ENCODE measurements at places on chromosomes 7 and 10.

DNA sequence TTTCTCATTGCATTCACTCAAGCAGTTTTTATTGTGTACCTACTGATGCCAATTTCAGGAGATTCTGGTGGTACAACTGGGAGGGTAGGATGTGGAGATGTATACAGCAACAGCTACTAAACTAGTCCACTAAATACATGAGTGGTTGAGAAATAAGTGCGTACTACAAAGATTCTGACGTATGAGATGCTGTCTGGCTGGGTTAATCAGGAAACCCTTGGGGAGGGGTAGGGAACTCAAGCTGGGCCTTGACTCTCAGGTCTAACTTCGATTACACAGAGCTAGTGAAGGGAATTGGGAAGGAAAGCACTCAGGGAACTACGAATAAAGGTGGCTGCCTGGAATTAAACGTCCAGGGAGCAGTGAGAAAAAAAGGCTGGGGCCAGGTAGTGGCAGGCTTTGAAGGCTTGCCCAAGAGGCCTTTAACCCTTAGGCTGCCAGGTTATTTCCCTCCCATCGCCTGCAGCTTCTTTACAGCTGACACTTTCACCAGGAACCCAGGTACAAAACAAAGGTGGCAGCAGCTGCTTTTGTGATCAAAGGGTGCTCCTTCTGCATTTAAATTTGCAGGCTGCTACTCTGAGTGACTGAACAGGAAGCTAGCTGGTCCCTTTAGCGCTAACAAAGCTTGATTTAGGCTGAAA, 3.2 kb downstream of the MMS19 start:
- DNase-seq: peak; percentile 51

GRCh38 chr7:27459731-27460053, 203.0 kb downstream of the HIBADH start:
- DNase-seq: no peak

- DNase-seq: peak; percentile 68
These were observed 83.1 kb downstream of the FZD1 start for GRCh38 chr7:91347290-91347689.

DNA sequence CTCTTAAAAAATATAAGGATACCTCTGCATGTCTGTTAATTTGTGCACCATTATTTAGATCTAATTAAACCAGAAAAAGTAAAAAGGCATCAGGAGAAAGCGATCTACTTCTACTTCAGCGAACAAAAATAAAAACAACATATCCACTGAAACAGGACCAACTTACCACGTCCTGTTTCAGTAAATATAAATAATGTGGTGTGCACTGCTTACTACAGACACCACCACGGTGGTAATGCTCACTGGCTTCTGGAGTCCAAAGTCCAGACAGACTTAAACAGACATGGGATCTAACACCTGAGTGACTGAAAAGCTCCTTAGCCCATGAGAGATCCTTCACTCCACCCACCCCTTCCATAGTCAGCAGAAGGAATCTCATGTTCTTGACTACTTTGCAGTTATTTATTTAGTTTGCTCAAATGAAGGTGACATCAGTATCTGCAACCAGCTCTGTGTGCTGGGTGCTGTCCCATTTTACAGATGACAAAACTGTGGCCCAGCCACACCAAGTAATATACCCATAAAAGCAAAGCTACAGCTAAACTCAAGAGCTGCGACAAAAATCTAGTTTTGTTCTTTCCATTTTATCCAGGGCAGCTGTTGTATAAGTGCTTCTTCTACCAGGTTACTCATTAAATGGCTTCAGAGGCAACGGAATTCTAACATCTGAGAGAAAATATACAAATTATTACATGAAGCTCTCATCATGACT, 62.1 kb upstream of the NCAPG2 start:
- no peak for DNase-seq

GRCh38 chr10:124737221-124737620, 7.0 kb downstream of the FAM53B start:
- no peak for DNase-seq

- DNase-seq: no peak
These were observed 117.4 kb downstream of the HECW1 start for GRCh38 chr7:43229801-43230200.

DNA sequence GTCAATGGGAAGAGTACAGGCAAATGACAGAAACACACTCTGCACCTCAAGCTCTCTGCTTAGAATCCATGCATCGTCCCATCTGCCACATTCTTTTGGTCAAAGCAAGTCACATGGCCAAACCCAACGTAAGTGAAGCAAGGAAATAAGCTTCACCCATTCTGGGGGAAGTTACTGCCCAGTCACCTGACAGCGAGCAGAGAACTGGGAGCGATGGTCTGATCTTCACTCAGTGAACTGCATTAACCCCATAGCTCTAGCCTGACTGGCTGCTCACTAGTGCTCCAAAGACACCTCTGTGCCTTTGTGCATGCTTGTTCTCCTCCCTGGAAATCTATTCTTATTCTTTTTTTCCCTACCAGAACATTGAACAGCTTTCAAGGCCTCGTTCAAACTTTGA, 89.9 kb downstream of the APBB1IP start:
- DNase-seq: no peak

DNA sequence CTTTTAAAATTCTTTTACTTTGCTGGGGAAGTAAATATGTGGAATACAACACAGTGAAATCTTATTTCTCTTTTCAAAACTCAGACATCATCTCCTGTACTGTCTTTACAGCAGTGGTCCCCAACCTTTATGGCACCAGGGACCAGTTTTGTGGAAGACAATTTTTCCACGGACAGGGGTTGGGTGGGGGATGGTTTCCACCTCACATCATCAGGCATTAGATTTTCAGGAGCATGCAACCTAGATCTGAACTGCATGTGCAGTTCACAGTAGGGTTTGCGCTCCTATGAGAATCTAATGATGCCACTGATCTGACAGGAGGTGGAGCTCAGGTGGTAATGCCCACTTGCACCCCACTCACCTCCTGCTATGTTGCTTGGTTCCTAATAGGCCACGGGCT, 12.2 kb downstream of the TMEM60 start:
- no peak for DNase-seq

DNA sequence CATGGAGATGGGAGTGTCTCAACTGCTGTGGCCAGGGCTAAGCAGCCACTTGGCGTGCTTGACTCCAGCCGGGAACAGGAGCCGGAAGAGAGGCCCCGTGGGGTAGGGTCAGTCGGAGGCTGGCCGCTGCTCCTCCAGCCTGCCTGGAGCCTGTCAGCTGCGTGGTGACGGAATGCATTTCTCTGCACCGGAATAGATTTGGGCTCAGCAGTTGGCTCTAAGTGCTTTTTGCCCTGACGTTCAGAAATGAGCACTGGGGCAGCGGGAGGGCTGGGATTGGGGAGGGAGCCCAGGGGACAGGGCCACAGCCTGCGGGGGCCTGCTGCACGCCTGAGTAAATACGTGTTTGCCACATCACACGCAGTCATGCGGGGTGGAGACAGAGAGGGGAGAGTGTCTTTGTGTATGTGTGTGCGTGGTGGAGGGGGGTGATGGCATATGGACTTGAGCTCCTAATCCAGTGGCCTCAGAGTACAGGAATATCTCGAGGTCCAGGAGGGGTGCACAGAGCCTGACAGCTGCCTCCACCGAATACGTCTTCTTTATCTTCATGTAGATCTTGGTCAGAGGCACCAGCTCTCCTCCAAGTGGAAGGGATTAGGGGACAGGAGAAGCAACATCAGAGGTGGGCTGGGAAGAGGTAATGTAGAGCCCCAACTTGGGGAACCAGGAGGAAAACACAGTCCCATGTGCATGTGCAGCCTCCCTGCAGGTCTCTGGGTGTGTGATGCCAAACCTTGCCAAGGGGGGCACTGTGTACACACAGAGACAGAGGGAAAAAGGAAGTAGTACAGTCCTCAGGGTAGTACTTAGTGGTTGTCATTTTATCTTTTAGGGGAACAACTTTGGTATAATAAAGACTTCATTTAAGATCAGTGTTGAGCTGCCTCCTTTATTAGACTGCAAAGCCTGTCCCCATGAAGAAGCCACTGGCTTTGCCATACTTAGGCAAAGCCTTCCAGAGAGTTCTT, 151.4 kb downstream of the CDH23 start:
- DNase-seq: peak; percentile 60

GRCh38 chr7:93008833-93009232, 108.9 kb downstream of the SAMD9 start:
- no peak for DNase-seq

- peak; percentile 49 for DNase-seq
These were observed 123.7 kb downstream of the KAT6B start for GRCh38 chr10:74949843-74950765.

DNA sequence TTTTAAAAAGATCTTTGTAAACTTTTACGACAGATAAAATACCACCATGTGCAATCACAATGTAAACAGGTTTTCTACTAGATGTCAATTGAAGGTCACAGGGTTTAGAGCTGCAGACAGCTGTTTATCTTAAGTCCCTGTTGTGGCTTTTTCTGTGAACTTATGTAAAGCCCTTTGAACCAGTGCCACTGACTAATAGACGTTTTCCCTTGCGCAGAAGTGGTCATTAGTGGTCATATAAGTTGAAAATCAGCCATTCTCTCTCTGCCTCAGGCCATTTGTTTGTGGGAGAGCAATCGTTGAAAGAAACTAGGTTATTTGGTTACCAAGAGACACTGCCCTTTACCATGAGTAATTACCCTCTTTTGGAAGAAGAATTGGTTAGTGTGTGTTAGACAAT, 23.9 kb downstream of the CACNB2 start:
- DNase-seq: peak; percentile 97

GRCh38 chr10:95560278-95561176, 644 bp downstream of the SORBS1 start:
- DNase-seq: peak; percentile 32

GRCh38 chr7:54559401-54559800, 17.2 kb downstream of the VSTM2A start:
- no peak for DNase-seq

DNA sequence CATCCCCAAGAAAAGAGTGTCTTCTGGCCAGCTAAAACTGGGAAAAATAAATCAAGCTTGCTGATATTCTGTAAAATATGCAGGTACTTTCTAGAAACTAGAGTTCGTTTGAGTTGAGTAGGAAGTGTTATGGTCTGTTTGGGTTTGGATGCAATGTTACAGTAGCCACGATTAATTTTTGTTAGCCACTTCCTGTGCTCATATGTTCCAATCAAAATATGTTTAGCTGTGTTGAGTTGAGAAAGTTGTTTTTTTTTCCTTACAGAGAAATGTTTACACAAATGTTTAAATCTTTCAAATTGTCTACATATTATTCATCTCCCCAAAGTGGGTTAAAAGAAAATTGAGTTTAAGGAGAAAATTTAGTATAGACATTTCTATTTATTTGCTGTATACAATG, 11.3 kb upstream of the LAMB1 start:
- DNase-seq: peak; percentile 55

DNA sequence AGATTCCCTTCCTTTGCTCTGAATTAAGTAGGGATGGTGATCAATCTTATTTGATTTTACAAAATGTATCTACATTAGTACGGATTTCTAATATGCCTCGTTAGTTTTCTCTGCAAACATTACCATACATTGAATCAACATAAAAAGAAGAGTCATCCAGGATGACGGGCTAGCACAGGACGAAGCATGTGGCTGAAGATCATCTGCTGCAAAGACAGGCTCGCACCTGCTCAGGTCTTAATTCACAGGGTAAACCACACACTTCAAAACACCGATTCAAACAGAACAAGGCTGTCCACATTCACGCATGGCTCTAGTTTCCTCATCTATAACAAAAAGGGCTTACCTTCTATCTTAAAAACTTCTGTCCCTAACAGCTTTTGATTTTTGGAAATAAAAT, 323.0 kb downstream of the PARD3 start:
- no peak for DNase-seq

DNA sequence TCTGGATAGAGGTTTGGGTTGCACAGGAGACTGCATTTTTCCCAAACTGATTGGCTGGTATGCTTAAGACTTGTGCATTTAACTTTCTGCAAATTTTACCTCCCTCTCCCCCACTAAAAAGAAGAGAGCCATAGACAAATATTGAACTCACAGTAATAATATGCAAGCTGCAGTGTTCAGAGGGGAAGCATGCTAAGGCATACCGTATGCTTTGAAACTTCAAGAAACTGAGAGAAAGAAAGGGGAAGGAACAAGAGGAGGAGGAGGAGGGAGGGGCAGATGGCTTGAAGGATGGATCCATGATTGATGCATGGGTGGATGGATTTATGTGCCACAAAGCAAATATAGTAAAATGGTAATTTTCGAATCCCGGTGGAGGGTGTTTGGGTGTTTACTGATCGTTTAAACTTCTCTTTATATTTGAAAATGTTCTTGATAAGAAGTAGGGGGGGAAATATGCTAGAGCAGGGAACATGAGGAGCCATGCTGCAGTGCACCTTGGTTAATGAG, 7.8 kb upstream of the KLF6 start:
- DNase-seq: no peak

GRCh38 chr10:77513781-77514331, 123.8 kb downstream of the KCNMA1 start:
- peak; percentile 61 for DNase-seq

- no peak for DNase-seq
These were observed 47.0 kb upstream of the RPA3 start for GRCh38 chr7:7765422-7765821.

- no peak for DNase-seq
These were observed 442.8 kb downstream of the NEBL start for GRCh38 chr10:20454331-20454730.

GRCh38 chr7:150417863-150418262, 32.6 kb upstream of the GIMAP8 start:
- DNase-seq: no peak

DNA sequence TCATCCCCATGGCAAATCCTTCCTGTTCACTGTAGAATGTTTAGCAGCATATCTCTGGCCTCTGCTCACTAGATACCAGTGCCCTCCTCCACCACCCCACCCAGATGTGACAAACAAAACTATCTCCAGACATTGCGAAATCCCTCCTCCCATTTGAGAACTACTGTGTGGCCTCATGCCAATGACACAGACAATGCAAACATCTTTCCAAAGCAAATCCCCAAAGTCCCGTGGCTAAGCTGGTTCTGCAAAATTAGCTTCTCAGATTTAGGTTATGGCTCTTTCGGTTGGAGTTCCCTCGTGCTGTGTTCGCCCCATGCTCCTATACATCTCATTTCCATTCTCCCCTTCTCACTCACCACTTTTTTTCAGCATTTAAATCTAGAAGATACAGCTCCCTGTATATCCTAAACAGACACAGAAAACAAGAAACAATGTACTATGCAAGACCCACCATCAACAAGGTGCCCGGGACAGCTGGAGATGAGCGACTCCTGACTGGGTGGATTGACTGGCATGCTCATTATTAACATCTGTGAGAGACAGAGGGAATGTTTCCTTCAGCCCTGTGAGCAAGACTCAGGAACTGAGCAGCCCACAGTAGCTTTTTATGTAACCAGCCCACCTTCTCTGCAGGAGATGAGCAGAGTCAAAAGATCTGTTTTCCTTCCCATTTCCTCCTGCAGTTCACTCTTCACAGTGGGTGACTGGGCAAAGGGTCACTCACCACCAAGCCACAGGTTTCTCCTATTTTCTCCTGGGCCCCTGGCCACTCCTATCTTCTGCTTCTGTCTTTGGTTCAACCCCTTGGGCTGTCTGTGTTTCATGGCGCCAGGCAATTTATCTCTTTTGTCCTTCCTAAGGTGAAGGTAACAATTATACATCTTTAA, 225.7 kb upstream of the AOAH start:
- no peak for DNase-seq

DNA sequence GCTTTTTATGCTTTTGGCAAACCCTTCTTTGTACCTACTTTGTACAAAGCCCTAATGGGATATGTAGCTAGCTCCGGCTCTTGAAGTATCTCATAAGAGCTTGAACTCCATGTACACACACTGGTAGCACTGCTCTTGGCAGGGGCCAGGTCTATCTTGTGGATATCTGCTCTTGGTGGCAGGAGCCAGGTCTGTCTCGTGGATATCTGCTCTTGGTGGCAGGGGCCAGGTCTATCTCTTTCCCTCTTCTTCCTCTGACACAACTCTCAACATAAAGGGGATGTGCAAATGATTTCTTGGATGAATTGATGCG, 91.9 kb downstream of the WNT2 start:
- no peak for DNase-seq
